ENCODE measurements at places on chromosomes 4 and X.
A peak's percentile ranks its signal among the peaks of the same experiment; 100 is the strongest.

DNA sequence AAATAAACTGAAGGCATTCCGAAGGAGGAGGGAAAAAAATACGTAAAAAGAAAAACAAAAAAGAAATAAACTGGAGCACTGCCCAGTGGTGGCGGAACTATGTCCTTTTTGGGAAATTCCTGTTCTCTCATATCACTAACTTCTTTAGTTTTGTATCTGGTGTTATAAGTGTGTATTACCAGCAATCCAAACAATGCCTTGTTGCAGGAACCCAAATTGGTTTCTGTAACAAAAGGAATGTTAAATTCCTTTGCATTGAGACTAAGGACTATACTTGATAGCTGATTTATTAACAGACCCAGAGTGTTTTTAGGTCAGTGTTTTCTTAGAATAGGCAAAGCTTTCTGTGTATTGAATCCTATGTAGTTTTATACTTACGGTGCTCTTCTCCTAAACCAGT is 6.6 kb downstream of the CCNG2 start:
- no peak for DNase-seq

DNA sequence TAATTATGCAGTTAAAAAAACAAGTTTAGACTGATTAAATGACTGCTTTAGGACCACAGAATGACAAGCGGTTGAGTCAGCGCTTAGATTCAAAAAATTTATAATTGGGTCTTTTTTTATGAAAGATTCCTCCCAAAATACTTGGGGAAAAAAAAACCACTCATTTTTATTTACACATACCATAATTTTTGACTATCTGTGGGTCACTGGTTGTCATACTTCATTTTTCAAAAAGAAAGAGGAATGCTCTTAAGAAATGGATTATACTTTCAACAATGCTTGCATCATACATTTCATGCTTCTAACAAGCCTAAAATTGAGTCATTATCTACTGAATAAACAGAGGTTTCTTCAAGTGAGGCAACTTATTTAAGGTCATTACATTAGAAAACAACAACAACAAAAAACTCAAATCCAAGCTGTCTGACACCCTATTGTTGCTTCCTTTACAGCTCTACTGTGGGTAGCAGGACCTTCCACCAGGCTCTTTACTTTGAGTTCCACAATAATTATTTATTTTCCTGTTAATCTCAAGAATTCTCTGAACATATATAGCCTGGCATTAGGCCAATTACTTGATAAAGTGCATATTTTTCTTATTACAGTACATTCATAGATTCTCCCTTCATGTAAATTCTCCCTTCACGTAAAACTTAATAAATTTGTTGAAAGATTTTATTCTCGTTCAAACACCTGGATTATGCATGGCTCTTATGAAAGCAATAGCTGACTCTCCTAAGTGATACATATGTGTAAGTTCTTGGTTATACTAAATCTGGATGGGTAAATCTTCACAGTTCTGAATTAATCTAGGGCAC is 445.5 kb downstream of the PCDH10 start:
- DNase-seq = no peak

DNA sequence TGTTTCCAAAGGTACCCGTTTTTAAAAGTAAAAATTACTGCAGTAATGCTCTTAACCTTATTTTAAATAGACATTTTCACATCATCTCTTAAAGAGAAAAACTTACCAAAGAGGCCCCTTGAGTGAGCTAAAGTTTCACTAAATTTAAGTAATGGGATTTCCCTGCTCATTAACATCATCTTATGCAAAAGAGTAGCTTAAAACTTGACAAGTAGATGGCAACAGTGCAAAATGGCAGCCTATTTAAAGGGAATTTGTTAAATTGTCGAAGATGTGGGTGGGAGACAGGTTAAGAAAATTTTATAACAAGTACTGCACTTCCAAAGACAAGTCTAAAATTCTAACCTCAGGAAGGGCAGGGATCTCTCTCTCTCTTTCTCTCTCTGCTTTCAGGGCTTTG is 271.7 kb upstream of the LDB2 start:
- DNase-seq = no peak

DNA sequence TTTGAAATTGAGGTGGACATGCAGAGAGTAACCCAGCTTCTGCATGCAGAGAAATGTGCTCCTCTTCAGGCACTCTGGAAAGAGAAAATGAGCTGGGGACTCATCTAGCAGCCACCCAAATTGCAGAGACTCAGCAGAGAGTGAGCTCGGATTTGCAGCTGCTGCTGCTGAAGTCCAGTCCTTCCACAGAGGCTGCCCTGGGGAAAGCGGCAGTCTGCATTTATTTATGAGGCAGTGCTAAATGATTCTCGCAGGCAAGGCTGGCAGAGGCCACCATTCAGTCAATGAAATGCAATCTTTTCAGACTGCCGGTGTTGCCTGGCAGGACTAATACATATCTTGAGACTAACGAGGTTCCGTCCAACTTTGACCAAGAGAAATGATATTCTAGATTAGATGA is 404.8 kb downstream of the NLGN4X start:
- DNase-seq = no peak

- no peak for DNase-seq
These were observed 149.8 kb upstream of the ARHGEF9 start for GRCh38 chrX:63934791-63935190.

DNA sequence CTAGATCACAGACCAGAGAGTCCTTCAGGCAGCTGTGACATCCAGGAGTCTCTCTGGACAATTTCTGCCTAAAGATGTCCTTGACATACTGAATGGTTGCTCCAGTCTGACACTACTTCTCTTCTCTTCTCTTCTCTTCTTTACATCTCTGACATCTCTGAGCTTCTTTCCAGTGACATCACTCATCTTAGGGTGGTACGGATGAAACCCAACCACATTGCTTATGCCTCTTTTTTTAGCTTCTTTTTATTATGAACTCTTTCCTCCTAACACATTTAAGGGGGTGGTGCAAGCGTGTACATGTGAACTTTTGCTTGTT is 39.4 kb upstream of the IRF2 start:
- no peak for DNase-seq

GRCh38 chr4:114180481-114180880 is 201.0 kb upstream of the ARSJ start:
- DNase-seq = peak; percentile 1

DNA sequence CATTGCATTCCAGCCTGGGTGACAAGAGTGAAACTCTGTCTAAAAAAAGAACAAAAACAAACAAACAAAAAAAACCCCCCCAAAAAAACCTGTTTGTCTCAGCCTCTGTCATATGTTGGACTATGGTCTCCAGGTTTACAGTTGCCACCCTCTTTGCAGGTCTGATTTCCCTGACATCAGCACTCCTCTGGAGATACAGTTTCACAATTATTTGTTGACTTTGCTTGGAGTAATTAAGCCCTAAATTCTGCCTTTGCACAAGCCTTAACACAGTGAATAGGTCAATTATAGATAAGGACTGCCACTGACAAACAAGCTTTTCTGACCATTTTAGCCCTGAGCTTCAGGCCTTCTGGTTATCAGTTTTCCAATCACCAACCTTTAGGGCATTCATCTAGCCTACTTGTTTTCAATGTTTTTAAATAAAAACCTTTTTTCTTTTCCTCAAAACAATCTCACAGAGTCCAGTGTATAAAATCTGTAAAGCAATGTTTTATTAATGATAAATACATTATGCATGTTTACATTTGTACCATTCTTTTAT is 20.4 kb upstream of the MAPK10 start:
- no peak for DNase-seq

DNA sequence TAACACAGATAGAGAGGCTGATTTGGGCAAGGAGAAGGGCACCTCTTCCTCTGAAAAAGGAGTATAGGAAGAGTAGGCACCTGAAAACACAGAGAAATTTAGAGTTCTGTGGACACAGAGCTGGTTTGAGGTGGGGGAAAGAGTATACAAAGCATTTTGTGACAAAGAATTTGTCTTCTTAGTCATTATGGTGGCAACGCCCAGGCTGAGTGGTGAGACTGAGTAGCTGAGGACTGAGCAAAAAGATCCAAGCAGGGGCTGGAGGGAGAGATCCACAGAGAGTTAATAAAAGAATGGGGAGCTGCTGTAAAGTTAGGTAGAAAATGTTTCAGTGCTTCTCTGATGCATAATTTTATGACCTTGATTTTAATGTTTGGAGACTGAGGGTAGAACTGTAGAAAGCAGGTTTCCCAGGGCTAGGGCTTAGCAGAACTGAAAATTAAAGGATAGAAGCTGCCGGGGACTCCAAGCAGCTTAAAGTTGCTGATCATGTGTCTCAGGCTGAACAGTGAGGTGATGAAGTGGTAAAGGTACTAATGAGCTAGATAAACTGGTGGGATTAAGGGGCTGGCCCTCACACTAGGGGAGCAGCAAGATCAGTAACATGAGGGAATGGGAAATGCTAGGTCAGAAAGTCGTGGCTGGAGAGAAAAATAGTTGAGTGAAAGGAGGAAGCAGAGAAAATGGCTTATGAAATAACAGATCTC is 118.9 kb downstream of the CEP44 start:
- no peak for DNase-seq

- DNase-seq = no peak
These were observed 326.8 kb downstream of the INPP4B start for GRCh38 chr4:142519342-142519741.

All from stimulated activated CD4-positive, alpha-beta T cell treated with anti-CD3 and anti-CD28 coated beads, Interleukin-12 subunit alpha, Interleukin-12 subunit beta, amount 100 ng/mL, for 48 hours (primary cell).